Stimulated activated effector memory CD8-positive, alpha-beta T cell treated with anti-CD3 and anti-CD28 coated beads, Interleukin-12 subunit alpha, Interleukin-12 subunit beta, amount 100 ng/mL, for 72 hours (primary cell): ENCODE measurements at places on chromosomes 4 and X.

DNA sequence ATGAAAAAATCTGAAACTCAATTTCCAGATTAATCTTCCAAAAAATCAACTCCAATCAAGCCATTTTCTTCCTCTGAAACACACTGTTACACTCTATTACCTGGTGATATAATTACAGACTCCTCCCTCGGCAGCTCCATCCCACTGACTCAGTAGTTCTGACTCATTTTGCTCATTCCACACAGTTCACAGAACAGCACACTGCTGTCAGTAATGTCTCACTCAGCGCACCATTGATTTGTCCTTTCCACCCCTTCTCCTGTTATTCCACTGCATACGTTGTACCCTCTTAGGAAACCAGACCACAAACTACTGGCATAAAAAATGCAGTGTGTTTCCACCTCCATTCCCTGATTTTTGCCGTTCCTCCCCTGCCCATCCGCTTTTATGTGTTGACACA, 212.7 kb downstream of the SLIT2 start:
- no peak for DNase-seq

- no peak for DNase-seq
Measured at GRCh38 chr4:56684320-56685050, 3.4 kb upstream of the HOPX start.

DNA sequence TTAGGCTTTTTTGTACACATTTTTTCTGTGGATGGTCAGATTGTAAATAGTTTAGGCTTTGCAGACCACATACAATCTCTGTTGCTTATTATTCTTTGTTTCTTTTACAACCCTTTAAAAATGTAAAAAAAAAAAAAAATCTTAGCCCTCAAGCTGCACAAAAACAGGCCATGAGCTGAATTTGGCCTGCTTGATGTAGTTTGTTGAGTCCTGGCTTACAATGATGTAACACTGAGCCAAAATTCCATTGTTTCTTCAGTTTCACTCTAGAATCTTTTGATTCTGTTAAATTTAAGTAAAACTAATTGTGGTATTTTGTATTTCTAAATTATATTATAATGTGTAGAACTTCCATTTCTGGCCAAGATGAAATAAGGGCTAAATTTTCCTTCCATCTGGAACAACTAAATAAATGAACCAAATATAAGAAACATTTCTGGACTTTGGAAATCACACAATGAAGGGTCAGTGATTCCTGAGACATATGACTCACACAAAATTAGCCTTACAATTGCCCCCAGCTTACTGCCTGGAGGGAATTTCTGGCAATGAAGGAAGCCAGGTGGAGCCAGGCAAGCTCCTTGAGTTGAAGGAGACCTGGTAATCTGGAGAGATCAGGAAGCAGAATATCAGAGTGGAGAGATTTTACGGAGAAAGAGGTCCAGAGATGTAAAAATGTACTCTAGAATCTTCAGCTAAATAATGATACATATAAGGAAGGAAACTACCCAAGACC, 29.8 kb downstream of the IQCM start:
- DNase-seq, result no peak

DNA sequence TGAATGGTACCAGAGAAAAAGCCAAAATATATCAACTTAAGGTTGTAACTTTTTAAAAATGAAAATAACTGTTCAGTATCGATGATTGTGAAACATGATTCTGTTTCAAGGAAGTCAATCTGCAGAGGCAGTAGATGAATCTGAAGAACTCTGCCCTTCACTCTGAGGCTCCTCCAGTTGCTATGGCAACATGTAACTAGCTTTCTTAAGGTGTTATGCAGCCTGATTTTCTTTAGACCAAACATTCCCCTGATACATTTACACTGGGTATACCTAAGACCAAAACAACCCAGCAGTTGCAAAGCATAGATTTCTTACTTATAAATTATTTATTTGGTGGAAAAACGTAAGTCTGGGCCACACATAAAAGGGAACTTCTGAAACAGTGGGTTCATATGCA, 133.6 kb upstream of the RASGEF1B start:
- no peak for DNase-seq

- no peak for DNase-seq
Measured at GRCh38 chr4:180356766-180357165, 1886.4 kb upstream of the TENM3 start.

GRCh38 chrX:84219551-84219950, 31.6 kb upstream of the RPS6KA6 start:
- DNase-seq, result no peak

DNA sequence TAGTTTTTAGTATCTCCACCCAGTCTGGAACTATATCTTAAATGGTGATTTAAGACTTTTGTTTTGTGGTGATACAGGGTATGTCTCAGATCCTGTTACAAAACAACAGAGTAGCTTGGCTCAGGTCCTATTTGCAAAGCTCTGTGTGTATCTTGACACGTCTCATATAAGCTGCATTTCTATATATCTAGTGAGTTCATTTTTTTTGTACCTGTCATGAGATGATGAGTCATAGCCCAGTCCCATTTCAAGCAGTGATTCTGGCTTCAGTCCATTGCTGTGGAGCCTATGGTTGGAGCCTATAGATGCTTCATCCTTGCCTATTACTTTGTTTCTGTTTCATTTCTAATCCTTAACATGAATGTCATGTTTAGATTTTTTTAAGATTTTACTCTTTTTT, 23.0 kb downstream of the GRXCR1 start:
- no peak for DNase-seq

DNA sequence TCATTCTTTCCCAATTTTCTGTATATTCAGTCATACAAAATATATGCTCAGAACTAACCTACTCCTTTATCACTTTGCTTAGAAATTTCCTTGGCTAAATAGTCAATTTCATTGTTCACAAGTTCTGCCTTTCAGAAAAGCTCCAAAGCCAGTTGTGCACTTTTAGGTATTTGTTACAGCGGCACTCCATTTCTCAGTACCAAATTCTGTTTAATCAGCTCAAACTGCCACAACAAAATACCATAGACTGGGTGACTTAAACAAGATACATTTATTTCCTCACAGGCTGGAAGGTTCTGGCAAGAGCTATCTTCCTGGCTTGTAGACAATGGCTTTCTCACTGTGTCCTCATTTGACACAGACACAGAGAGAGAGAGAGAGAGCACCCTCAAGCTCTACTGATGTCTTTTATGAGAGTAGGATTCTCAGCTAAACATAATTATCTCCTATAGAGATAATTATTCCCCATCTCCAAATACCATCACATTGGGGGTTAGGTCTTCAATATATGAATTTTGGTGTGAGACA, 188.8 kb upstream of the FSTL5 start:
- no peak for DNase-seq

GRCh38 chrX:68672581-68673318, 25.3 kb downstream of the STARD8 start:
- DNase-seq, result no peak

- no peak for DNase-seq
Measured at GRCh38 chr4:118834070-118834469, 1.9 kb downstream of the SEC24D start.

- no peak for DNase-seq
Measured at GRCh38 chr4:19171832-19172231, 1079.9 kb upstream of the SLIT2 start.

- DNase-seq, result no peak
Measured at GRCh38 chr4:78691334-78691754, 84.8 kb upstream of the BMP2K start.

DNA sequence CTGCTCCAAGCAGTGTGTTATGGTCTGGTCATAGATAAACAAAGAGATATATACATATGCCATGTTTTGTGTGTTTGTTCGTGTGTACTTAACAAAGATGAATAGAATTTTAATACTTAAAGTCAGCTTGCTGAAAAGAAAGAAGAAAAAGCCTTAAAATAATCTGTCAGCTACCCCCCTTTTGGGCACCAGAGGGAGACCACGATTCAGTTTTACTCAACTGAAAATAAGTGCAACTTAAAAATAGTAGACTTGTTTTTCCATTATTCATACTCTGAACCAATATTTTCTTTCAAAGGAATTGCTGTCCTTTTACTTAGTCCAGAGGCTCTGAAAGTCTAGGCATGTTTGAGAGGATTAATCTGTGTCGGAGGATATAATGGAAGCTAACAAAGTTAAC, 181.7 kb upstream of the AGTR2 start:
- no peak for DNase-seq

- DNase-seq, result no peak
Measured at GRCh38 chr4:83369831-83370639, 35.4 kb upstream of the HPSE start.

DNA sequence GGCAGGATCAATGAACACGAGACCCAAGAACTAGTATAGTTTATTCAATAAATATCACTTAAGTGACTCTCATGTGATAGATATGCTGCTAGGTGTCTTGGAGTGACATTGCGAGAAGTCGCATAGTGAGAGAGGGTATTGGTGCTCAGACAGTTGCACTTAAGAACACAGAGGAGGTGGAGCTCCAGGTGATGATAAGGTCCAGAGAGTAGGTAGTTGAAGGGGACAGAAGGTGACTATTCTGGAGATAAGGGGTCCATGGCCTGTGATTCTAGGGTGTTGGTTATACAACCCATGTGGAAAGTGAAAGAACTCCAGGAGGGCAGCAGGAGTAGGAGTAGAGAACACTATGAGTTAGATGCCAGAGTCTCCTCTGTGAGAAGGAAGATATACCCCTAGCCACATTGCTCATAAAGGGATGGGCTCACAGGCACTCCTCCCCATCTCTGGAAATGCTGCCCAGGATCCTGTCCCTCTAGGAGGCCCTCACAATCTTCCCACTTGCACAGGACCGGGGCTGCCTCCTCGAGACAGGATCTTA, 9.2 kb downstream of the MAGED1 start:
- no peak for DNase-seq

GRCh38 chrX:54964766-54965497, 29.1 kb downstream of the PFKFB1 start:
- no peak for DNase-seq

DNA sequence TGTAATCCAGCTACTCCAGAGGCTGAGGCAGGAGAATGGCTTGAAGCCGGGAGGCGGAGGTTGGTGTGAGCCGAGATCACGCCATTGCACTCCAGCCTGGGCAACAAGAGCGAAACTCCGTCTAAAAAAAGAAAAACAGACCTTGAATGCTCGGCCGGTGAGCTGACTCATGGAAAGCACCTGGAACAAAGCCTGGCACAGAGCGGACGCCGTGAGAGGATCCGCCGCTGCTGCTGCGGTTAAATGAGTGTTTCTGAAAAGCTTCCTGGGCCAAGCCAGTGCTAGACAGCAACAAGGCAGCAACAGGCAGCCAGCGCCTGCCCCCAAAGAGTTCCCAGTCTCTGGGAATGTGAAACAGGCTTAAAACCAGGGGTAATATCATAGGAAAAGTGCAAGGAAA, 186.4 kb downstream of the AFAP1 start:
- DNase-seq, result no peak

- DNase-seq, result no peak
Measured at GRCh38 chr4:176444741-176445140, 125.0 kb downstream of the SPCS3 start.

DNA sequence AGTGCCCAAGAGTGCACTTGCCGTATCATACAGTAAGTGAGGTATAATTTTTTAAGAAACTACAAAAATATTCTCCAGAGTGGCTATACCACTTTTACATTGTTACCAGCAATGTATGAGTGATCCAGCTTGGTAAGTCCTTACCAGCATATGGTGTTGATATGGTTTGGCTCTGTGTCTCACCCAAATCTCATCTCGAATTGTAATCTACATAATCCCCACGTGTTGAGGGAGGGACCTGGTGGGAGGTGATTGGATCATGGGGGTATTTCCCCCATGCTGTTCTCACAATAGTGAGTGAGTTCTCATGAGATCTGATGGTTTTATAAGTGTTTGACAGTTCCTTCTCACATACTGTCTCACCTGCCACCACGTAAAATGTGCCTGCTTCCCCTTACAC, 44.8 kb downstream of the RBMX start:
- no peak for DNase-seq

DNA sequence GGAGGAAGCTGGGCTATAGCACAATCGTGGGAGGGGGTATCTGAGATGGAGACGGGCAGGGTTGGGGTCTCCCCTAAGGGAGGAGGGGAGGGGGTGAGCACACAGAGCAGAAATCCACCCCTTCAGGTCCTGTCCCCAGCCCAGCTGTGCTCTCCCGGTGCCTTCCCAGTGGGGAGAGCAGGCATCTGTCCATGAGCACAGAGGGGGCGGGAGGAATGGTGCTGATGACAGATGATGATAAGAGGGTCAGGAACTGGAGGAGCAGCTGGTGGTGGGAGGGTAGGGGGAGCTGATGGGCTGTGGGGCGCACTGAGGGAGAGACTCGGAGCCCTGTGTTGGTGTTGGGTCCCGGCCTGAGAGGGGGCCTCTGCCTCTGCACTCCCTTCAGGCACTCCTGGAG, 8.6 kb downstream of the ATP2B3 start:
- DNase-seq, result no peak

DNA sequence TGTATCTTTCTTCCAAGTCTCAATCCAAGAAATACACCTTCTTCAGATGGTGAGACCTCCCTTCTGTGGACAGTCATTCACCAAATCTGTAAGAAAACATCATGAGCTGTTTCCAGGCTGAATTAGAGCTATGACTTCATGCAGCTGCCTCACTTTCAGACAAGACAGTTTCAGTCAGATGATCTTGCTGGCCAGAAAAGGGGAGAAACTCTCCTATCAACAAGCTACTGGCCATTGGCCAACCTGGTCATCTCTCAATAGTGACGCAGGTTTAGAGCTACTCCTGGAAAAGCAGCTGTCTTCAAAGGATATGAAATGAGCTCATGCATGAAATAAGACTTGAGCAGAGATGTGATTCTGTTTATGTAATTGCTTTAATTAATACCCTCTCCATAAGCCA, 69.6 kb upstream of the NDP start:
- DNase-seq, result no peak

- DNase-seq, result no peak
Measured at GRCh38 chrX:11341274-11342201, 48.3 kb downstream of the AMELX start.

- no peak for DNase-seq
Measured at GRCh38 chr4:91198951-91199350, 1071.8 kb downstream of the CCSER1 start.

GRCh38 chr4:80017125-80017854, 55.7 kb downstream of the ANTXR2 start:
- no peak for DNase-seq

DNA sequence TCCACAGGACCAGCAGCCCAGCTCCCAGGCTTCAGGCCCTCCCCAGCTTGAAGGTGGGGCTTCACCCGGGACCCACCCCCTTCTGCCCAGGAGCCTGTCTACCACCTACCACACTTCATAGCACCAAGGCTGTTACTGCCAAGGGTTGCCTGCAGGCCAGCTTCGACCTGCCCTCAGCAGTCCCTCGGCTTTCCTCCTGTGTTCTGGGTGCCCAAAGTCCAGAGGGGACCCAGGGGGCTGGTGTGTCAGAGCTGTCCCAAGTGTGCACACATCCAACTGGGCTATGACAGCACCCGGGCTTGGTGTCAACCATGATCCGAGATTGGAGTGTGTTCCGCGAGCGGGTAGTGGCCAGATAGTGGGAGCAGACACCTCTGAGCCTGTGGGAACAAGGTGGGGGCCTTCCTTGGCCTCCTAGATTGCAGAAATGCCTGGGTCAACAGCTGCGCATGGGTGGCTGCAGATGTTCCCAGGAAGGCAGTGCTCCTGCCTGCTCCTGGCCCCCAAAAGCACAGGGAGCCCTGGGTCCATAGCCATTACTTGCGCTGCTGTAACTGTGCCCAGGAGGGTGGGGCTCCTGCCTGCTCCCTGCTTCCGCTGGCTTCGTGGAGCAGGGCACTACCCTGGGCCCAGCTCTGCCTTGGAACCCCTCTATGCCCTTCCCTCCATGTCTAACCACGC, 16.8 kb downstream of the SULT1B1 start:
- DNase-seq, result no peak

- no peak for DNase-seq
Measured at GRCh38 chr4:106585915-106586349, 217.4 kb upstream of the GIMD1 start.
